ENCODE measurements at places on chromosomes 7 and 10. TPM values are rescaled to one million over a fixed set of nuclear protein-coding genes. Genes with fewer than 3 reads are reported as not detected.

The CYP26C1 gene
- total RNA-seq, result 7.0 TPM

DNA sequence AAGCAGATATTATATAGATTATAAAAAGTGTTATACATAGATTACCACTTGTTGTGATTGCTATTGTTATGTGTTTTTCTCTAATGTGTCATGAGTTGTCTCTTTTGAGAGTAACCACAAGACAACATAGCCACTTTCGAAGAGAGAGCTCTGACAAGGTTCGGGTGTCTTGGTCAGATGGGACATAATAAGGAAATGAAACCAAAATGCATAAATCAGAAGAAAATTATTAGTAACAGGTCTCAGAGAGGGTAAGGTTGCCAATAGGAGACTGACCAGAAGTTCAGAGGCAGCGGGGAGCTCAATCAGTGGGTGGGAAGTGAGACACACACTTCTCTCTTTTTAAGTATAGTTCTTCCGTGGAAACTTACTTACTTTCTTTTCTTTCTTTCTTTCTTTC is 639.2 kb upstream of the POT1 start:
- no peaks in the 10 kb centered on the region for H3K36me3 ChIP-seq
- H3K4me1 ChIP-seq, result no peaks in the 10 kb centered on the region
- H3K27ac ChIP-seq, result no peak overlapping the region
- H3K27me3 ChIP-seq, result no peaks in the 10 kb centered on the region
- no peak overlapping the region for H3K4me3 ChIP-seq

GRCh38 chr7:53984776-53985175 is 557.4 kb upstream of the VSTM2A start:
- H3K27ac ChIP-seq, result no peak overlapping the region
- H3K4me3 ChIP-seq, result no peak overlapping the region
- no peaks in the 10 kb centered on the region for H3K4me1 ChIP-seq

- H3K36me3 ChIP-seq, result no peaks in the 10 kb centered on the region
- H3K27me3 ChIP-seq, result no peaks in the 10 kb centered on the region
- no peak overlapping the region for H3K4me3 ChIP-seq
- H3K4me1 ChIP-seq, result peaks cover 28% of the 10 kb centered on the region
- DNase-seq, result no peak
- H3K27ac ChIP-seq, result no peak overlapping the region
Observed at GRCh38 chr7:2163600-2164555, 68.9 kb downstream of the MAD1L1 start.

- no peak for DNase-seq
- H3K27me3 ChIP-seq, result no peaks in the 10 kb centered on the region
- H3K27ac ChIP-seq, result no peak overlapping the region
- H3K4me3 ChIP-seq, result peak overlapping the region; percentile 58
- H3K36me3 ChIP-seq, result no peaks in the 10 kb centered on the region
Observed at GRCh38 chr7:140404565-140405065, 757 bp downstream of the RAB19 start.

DNA sequence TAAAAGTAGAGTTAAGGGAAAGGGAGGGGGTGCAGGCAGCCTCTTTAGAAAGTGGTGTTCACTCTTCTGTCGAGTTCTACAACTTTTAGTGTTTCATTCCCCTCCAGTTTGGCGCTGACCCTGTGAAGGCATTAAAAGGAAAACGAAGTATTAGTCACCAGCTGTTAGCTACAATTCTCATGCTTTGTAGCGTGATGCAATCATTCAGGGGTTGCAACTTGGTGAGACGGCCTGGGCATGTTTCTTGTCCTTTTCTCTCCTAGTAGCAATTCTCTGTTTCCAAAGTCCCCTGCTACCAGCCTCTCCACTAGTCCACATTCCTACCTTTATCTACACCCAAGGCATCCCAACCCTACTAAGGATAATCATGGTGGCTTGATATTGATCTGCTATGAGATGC is 33.7 kb upstream of the DGKI start:
- H3K27ac ChIP-seq, result peak overlapping the region; percentile 38
- DNase-seq, result no peak
- peaks cover 36% of the 10 kb centered on the region for H3K4me1 ChIP-seq

All from stomach (tissue), 19 donors.